Stimulated activated CD8-positive, alpha-beta memory T cell treated with anti-CD3 and anti-CD28 coated beads, Interleukin-7, amount 100 ng/mL, for 1 hour (primary cell): ENCODE measurements at places on chromosomes 5 and 9.

GRCh38 chr5:156230887-156231286 lies 96.1 kb upstream of the SGCD start:
- no peak for DNase-seq

DNA sequence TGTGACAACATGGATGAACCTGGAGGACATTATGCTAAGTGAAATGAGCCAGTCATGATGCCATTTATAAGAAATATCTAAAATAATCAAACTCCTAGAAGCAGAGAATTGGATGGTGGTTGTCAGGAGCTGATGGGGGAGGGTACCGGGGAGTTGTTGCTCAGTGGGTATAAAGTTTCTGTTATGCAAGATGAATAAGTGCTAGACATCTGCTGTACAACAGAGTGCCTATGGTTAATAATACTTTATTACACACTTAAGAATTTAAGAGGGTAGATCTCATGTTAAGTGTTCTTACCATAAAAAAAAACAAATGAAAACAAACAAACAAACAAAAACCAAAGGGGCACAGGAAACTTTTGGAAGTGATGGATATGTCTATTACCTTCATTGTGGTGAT lies 13.0 kb upstream of the CCDC69 start:
- DNase-seq = no peak

GRCh38 chr9:26437056-26437711 lies 455.4 kb downstream of the CAAP1 start:
- no peak for DNase-seq

DNA sequence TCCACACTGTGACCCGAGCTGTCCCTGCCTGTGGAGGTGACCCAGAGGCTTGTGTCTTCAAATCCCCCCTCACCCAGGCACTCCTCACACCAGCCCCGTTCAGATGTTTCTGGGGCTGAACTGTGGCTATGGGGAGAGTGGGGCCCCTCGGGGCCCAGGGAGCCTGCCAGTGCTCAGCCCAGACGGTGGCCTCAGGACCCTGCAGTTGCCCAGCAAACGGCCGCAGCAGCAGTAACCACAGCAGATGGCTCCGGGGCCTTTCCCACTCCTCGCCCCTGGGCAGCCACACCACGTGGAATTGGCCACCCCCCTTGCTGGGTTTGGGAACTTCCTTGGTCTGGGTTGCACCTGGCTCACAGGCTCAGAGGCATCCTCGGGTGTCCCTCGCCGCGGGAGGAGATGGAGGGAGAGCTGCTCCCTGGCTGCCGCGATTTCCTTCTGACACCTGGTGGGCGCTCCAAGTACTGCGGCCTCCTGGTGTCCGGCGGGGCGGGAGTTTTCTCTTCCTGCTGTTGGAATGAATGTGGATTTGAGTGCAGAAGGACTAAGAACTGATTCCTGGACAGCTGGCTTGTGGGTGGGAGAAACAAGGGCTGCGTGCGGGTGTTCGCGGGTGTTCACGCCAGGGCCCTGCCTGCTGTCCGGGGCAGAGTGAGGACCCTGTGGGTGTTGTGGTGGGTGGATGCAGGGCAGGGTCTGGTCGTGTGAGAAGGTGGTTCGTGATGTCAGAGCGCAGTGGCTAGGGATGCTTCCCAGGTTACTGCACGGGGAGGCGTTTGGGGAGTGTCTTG lies 97.5 kb downstream of the COL5A1 start:
- no peak for DNase-seq

GRCh38 chr5:33558489-33558888 lies 117.7 kb downstream of the TARS1 start:
- DNase-seq = no peak

DNA sequence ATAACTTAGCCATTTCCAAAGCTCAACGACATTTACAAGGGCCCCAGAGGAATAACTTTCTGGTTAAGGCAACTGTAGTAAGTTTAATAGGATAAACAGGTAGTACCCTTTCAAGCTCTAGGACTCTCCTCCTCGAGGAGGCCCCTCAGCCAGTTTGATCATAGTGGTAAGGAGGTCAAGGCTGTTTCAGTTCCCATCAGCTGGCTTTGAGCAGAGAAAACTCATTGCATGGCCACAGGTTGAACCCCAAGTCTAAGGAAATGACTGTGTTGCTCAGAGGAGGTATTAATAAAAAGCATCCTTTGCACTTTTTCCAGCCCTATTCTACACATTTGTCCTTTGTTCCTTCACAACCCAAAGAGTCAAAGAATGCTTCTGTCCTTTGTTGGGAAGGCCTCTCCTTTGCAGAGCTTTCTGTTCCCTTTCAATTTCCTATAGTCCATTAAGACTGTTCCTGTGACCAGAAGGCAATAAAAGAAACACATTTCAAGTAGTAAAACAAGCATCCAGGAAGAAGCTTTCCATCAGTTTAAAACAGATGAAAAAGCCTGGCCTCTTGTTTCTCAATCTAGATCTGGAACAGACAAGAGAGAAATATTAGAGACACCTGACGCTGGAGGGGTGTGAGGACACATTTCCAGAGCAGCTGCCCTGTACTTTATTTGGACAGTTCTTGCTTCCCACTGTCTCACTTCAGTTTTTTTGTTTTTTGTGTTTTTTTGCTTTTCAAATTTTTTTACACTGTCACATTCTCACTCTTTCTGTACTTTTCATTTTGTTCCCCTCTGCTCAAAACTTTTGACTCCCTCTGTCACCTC lies 54.1 kb downstream of the PRRC1 start:
- DNase-seq = no peak

DNA sequence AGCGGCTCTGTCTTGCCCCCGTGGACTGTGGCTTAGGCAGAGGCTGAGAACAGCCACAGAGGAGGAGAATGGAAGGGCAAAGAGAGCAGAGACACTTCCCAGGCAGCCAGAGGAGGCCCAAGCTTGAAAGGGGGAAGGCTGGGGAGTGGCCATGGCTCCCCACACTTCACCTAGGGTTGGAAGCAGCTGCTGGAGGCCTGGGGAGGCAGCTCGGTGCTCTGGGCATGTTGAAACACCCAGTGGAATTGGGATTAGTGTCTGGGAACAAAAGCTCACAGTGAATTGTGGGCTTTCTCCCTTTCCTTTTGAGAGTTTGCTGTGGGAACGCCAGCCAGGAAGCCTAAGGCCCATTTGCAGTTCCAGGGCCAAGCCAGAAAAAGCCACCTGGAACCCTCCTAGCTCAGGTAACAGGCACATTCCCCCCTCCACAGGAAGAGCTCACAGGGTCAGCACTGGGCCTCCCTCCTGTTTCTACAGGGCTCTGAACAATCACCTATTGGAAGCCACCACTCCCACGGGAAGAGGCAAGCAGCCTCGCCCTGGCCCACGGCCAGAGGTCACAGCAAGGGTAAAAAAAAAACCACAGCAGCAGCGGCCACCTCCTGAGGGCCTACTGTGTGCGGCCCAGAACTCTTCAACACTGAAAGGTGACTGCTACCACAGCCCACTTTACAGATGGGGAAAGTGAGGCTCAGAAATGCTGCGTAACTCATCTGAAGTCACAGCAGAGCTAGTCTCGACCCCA lies 20.2 kb downstream of the EEIG1 start:
- no peak for DNase-seq

GRCh38 chr5:114118511-114118910 lies 243.4 kb upstream of the KCNN2 start:
- DNase-seq = no peak

- DNase-seq = no peak
These were observed 6.2 kb downstream of the UGT3A2 start for GRCh38 chr5:36060420-36060887.

DNA sequence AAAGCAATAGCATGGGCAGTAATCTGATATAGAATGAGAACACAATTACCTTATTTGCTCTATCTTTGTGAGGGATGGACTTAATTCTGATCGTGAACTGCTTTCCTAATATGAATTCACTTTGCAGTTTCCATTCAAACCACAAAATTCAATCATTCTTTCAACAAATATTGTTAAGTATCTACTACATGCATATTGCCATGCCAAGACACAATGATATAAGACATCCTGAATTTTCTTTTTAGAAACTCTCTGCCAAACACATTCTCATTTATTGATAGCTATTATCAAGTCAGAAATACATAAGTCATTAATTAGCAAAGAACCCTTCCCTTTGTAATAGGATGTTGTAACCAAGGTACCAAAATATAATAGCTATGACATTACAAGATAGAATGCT lies 121.6 kb upstream of the TARS1 start:
- DNase-seq = no peak

DNA sequence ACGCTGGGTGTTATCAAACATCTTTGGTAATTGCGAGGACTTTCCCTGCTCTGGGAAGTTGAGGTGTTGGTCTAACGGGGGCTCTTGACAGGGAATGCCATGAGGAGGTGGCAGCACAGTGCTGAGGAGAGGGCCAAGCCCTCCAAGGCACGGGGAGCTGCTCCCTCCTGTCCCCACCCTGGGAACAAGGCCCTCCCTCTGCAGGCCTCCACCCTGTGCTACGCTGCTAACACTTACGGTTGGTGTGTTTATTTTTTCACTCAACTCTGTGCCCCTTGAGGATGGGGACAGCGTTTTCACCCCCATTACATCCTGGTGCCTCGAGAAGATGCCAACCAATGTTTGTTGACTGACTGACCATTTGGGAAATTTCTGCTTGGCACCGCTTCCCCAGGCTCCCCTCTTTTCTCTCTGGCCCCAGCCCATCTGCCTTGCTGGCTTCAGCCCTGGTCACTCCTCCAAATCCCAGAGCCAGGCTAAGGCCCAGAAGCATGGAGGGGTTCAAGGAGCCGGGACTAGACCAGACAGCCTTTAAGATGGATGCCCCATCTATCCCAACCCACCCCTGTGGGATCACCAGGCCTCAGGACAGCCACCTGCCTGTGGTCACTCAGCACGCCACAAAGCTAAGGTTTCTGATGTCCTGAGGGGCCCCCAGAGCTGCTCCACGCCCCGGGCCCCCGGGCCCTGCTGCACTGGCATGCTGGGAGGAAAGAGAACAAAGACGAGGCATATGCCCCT lies 125.7 kb downstream of the BARX1 start:
- no peak for DNase-seq

DNA sequence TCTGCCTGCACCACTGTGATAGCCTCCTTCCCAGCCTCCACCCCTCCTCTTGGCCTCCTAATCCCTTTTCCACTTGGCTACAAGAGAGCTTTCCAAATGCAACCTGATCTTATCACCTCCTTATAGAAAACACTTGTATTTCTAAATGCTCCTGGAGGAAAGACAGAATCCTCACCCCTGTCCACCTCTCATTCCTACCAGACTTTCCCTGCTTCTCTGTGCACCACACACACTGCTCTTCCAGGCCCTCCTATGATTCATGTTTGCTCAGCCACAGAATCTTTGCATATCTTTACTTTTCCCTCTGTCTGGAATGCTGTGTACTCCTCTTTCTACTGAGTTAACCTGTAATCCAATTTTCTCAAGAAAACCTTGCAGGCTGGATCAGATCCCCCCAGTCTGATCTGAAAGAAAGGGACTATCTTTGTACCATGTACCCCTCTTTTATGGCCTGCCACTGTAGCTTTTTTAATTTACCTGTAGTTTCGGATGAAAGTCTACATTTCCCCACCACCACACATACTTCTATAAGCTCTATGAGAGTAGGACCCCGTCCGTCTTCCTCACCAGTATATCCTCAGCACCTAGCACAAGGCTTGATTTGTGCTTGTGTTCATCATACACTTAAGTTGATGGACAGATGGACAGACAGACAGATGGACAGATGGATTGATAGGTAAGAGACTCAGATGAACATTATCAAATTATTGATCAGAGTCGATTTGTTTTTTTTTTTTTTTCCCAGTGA lies 95.3 kb downstream of the GALNT10 start:
- no peak for DNase-seq
